ENCODE measurements at places on chromosomes 3 and 15.
A peak's percentile ranks its signal among the peaks of the same experiment; 100 is the strongest.

DNA sequence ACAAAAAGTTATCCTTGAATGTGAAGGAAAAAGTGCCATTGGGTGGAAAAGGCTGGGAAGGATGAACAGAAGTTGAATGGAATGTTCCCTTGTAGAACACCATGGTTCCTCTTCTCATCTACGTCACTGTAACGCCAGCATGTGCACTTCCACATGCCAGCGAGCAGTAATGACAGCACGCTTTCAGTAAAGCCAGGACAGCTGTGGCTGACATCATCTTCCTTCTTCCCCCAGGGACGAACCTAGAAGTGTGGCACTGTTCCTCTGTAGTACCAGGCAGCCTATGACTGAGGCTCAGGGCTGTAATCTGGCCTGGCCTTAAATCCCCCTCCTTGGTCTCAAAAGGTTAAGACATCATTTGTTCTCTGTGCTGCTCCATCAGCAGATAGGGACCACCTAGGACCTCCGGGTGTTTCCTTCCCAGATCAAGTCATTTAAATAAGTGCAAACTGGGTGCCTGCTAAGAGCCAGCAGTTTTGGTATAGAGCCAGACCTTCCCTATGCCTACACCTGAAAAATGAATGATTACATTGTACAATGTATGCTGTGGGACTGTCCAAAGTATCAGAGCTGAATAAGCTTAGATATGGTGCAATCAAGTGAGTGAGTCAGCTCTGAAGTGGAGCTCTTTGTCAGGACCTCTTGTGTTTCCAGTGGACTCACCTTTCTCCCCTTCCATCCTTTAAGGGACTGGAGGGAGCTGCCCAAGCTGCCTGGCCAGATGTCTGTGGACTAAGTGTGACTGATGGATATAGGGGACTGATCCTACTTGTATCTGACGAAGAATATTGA lies 5.6 kb upstream of the SRPRB start:
- DNase-seq = no peak

DNA sequence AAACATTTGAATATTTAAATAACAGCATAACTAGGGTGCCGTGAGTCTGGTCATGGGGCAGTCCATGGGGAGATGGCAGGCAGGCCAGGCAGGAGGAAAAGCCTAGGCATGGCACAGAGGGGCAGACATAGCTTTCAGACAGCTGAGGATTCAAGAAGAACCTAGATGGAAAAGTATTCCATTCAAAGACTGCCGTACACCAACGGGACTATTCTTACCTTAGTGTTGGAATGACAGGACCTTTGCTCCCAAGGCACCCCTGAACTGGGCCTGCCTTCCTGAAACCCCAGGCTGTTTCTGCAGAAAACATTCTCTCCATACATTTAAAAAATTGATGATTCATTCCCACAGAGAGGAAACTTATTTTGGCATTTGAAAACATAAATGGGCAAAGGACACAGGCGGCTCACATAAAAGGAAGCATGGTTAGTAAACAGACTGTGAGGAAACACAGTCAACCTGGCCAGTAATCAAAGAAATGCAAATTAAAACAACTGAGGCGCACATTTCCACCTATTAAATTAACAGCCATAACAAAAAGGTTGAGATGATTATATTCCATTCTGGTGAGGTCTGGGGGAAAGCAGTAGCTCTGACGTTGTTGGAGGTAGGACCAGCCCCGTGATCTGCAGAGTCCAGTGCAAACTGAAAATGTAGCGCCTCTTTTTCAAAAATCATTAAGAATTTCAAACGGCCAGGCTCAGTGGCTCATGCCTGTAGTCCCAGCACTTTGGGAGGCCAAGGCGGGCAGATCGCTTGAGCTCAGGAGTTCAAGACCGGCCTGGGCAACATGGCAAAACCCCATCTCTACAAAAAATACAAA lies 71.3 kb upstream of the SMAD3 start:
- DNase-seq = no peak

GRCh38 chr3:124775877-124776276 lies 45.6 kb downstream of the UMPS start:
- DNase-seq = no peak

GRCh38 chr3:123899300-123899865 lies 15.3 kb upstream of the MYLK start:
- DNase-seq = no peak

GRCh38 chr15:44015545-44016305 lies 179.3 kb downstream of the FRMD5 start:
- DNase-seq = no peak

- peak; percentile 13 for DNase-seq
These were observed 54.7 kb downstream of the FAM81A start for GRCh38 chr15:59492389-59493377.

DNA sequence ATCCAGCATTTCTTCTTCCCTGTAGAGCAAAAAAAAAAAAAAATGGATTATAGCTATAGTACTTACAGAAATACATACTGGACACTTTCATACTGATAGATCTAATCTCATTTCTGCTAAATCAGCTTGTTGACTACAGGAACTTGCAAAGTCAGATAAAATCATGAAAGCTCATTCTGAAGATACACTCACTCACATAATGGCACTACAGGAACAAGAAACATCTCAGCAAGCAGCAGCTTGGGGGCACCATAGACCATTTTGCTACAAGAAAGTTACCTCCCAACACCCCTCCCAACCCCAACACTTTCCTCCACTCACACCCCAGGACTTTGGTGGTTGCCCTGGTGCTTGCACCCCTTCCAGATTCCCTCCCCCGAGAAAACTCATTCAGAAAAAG lies 4.6 kb downstream of the MYH15 start:
- no peak for DNase-seq

- DNase-seq = no peak
These were observed 1.5 kb upstream of the SLC35G2 start for GRCh38 chr3:136817448-136817847.

DNA sequence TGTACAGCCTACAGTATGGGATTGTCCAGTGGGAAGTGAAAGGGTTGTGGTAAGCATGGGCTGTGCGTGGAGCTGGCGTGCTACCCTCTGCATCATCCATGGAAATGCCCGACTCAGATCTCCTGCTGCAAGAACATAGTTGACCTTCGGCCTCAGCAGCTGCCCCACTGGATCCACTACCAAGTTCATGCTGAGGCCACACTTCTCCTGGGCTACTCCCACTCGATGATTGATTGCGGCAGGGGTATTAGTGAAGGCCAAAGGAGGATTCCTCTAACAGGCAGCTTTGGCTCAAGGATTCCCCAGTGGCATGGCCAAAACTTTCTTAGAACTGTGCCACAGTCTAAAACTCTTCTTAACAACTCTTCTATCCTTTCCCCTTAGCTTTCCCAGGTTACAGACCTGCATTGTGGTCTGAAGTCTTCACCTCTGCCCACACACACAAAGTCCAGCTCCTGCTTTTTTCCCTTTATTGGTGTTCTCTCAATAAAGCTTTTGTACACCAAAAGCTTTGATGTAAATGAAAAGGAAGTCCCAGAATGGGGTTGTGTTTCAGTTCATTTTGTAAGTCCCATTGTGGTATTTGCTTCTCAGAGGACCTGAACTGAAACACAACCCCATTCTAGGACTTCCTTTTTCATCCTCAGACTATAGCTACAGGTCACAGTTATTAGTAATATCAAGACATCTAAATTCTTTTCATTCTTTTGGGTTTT lies 4.9 kb upstream of the TBC1D5 start:
- no peak for DNase-seq

DNA sequence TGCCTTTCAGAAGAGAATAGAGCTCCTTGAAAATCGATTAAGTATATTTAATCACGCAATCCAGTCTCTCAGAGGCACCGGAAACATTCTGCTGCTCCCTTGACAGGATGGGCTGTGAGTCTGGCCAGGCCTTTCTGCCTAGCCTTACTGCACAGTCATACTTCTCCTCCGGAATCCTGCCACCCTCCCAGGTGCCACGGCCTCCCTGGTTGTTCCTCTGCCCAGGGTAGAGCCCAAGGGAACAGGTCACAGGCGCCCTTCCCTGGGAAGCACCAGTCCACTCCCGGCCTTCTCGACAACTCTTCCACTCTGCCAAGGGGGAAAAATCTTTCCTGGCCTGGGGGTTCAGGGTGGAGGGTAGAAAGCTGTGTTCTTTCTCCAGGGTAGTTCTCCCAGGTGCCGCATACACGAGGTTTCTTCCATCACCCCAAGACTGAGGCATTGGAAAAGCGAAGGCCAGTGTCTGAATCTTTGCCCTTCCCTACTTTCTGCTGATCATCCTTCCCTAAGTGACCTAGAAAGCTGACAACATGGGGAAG lies 17.4 kb upstream of the SYNM start:
- DNase-seq = no peak

- no peak for DNase-seq
These were observed 28.3 kb downstream of the LRIG1 start for GRCh38 chr3:66472313-66473134.

DNA sequence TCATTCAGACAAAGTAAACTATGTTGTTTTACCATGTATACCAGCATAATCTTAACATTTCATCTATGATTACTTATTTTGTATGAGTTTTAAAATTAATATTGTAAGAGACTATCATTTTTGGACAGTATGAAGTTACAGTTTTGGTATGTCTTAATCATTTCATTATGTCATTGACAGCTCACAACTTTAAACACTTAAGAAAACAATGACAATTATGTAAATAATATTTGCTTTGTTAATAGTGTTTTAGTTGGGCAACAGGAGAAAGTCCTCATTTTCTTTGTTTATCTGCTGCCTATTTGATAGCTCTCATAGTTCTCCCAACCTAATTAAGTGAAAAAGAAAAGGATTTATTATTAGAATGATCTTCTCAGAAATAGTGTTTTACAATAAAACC lies 80.2 kb downstream of the MEF2A start:
- no peak for DNase-seq

DNA sequence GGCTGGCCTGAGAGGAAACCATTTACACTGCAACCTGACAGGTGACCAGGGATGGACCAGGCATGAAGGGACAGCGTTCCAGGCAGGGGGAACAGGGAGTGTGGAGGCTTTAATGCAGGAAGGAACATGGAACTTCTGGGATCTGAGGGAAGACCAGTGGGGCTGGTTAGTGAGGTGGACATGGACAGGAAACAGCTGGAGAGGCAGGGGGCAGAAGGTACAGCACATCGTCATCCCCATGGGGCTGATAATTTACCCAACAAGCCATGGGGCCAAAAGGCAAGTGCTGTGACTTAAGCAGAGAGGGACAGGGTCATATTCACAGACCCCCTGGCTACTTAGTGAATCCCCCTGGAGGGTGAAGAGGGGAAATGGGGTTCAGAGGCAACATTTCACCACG lies 77.0 kb upstream of the LARS2 start:
- DNase-seq = no peak

DNA sequence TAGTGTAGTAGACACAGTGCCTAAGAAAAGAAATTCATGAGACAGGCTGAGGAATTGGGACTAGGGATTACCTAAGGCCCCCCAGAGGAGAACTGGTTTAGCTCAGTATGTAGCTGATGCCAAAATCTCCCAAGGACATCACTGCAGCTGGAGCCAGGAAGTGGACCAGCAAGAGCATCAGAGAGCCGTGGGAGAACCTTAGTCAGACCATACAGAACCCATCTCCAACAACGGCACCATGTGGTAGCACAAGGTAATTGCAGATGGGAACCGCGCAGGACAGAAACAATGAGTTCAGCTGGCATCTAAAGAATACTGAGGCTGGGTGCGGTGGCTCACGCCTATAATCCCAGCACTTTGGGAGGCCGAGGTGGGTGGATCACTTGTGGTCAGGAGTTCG lies 81.7 kb downstream of the WNT5A start:
- DNase-seq = no peak

DNA sequence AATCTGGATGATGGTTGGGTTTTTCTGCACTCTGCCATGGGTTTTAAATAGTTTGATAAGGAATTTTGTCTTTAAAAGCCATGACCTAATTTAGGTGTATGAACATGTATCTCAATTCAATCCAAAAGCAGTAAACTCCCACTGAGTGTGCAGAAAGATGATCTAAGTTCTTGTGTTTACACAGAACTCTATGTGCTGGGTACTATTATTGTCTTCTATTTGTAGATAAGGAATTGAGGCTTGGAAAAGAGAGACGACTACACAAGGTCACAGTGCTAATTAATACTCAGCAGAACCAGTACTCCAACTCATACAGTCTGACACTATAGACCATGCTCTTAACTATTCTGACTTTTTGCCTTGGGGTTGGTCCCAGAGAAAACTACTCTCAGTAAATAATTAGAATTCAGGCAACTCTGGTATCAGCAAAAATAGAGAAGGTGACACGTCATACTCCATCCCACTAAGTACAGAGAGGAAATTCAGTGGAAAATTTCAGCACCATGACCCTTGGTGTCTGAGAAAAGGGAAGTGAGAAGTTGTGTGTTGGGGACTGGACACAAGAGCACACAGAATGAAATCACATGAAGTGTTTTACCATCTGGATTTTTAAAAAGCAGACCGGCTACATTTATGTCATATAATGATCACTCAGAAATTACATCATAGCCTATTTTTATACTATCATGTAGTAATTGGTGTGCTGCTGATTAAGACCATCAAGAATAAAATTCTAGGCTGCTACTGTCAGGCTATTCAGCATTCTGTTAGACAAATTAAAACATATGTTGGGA lies 18.3 kb upstream of the MYH15 start:
- DNase-seq = no peak

DNA sequence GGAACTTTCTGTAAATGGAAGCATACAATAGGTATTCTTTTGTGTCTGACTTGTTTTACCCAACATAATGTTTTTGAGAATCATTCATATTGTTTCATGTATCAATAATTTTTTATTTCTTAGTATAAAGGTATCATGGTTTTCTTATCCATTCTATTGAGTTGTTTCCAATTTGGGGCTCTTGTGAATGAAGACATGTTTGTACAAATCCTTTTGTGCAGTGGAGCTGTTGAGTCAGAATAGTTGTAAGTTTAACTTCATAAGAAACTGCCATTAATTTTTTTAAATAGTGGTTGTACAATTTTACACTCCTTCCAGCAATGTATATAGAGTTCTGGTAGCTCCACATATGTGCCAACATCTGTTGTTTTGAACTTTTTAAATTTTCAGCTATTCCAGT lies 59.2 kb upstream of the THSD4 start:
- no peak for DNase-seq

GRCh38 chr15:52735231-52736089 lies 54.7 kb downstream of the ONECUT1 start:
- peak; percentile 26 for DNase-seq

DNA sequence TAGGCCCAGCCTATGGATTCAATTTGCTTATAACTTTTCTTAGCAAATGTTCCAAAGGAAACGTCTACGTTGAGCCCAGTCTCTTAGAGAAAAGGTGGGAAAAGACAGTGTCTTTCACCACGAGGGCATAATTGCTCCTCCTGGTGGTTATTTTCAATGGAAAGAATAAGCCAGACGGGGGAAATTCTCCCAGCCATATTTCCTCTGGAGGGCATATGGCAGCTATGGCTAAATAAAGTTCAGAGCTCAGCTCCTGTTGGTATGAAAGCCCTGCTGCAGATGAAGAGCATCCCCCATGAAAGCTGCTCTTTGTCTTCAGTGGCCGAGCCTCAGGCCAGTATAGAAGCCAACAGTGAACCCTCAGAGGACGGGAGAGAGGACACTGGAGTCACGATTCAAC lies 297.9 kb downstream of the RYR3 start:
- no peak for DNase-seq
